ENCODE measurements at places on chromosomes 13 and 19.

GRCh38 chr13:50810998-50811397 lies 32.5 kb downstream of the DLEU7 start:
- DNase-seq: peak; percentile 48

- DNase-seq: no peak
These were observed 390.1 kb downstream of the IRS2 start for GRCh38 chr13:109396266-109396665.

DNA sequence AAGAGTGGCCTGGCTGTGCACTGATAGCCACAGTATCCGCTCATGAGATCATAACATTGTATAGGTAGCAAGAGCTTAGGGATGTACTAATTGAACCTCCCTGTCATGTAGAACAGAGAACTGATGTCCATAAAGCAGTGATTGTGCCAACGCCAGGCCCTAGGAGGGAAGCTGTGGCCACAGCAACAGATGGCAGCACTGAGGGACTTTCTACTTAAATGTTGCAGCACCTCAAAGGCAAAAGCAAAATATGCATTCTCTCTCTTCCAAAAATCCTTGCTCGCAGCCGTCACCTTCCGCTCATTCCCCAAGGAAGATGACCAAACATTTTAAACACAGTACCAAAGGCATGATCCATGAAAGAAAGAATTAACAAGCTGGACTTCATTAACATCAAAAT lies 32.3 kb downstream of the COL4A1 start:
- DNase-seq: no peak

DNA sequence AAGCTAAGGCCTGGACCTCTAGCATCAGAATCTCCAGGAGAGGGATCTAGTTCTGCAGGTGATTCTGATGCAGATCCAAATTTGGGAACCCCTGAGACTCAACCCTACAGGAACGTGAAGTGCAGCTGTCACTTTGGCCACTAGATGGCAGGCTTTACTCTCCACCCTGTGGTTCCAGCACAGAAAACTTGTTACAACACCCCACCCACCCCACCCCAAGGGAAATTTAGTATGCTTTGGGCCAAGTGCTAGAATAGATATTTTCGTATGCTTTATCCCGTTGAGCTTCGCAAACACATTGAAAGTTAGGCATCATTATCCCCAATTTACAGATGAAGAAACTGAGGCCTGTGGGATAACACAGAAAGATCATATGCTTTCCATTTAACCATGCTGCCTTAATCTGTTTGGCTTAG lies 232.0 kb downstream of the B3GLCT start:
- peak; percentile 39 for DNase-seq

DNA sequence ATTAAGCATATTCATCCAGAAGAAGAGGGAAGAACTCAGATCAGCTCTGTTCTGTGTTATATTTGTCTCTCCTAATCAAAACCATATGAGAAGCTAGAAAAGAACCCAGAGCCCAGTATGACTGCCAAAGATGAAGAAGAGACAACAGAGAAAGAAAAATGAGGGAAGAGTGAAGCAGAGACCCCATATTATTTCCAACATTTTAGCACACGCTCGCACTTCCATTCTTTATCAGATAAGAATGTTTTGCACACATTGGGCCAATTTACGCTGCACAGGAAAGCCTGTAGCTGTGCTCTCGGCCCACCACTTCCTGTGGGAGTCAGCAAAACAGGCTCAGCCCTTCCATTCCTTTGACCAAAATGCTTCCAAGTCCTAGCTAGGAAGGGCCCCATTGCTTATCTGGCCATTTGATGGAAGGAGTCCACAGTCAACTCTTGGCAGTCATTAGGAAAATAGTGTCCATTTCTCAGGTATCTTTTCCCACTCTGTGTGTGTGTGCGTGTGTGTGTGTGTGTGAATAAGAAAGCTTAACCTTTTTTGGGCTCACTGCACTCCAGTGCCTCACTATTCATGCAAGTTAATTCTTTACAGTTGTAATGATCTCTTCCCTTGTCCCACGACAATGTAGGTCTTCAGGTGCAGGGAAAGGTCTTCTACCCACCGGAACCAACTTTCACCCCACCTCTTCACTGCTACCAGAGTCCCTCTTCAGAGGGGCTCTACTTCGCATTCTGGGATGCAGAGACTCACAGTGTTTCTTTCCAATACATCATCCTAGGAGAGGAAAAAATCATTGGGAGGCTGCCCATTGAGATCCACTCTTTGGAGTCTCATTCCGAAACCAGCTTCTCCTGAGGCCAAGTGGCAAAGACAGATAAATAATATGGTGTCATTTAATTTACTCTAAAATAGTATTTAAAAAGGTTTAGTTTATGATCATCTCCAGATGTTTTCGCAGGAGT lies 237.5 kb downstream of the COG6 start:
- DNase-seq: no peak

DNA sequence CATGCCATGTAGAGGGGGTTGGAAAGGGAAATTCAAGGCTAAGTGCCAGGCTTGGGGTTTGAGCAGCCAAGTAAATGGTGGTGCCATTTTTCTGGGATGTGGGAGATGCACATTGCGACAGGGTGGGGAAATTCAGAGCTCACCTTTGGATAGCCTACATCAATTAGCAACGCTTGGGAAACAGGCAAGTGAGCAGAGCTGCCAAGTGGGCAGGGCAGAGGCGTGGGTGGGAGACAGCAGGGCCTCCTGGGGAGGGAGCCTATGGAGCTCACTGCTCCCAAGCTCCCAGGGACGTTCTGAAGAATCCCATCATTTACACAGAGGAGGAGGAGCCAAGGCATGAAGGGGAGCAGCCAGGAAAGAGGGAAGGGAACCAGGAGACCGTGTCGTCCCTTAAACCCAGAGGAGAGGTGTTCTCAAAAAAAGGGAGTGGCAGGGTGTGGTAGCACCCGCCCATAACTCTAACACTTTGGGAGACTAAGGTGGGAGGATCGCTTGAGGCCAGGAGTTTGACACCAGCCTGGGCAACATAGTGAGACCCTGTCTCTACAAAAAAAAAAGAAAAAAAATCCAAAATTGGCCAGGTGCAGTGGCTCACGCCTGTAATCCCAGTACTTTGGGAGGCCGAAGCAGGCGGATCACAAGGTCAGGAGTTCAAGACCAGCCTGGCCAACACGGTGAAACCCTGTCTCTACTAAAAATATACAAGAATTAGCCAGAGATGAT lies 11.5 kb upstream of the CCNE1 start:
- no peak for DNase-seq

GRCh38 chr13:82647540-82647939 lies 1234.7 kb downstream of the SLITRK1 start:
- no peak for DNase-seq

GRCh38 chr19:34507414-34508067 lies 26.0 kb downstream of the WTIP start:
- DNase-seq: no peak

DNA sequence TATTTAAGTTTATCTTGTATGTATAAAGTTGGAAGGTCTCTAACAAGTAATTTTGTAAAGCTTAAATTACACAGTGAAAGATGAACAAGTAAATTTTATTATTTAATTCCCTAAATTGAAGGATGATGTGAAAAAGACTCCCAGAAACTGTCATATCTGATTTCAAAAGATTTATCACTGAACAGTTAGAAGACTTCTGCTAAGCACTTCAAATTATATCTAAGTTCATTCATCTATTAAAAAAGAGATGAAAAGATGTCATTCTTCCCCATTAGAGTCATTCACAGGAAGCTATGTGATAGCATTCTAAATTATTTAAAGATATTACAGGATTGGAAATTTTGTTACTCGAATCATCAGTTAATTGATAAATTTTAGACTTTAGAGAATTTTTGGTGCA lies 359.4 kb downstream of the ITGBL1 start:
- no peak for DNase-seq

DNA sequence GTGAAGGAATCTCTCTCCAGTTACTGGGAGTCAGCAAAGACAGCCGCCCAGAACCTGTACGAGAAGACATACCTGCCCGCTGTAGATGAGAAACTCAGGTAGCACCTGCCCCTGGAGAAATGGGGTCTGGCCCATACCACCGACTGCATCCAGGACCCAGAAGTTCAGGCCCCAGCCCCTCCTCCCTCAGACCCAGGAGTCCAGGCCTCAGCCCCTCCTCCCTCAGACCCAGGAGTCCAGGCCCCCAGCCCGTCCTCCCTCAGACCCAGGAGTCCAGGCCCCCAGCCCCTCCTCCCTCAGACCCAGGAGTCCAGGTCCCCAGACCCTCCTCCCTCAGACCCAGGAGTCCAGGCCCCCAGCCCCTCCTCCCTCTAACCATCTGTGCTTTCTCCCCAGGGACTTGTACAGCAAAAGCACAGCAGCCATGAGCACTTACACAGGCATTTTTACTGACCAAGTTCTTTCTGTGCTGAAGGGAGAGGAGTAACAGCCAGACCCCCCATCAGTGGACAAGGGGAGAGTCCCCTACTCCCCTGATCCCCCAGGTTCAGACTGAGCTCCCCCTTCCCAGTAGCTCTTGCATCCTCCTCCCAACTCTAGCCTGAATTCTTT lies 3.0 kb downstream of the APOC2 start:
- DNase-seq: no peak

DNA sequence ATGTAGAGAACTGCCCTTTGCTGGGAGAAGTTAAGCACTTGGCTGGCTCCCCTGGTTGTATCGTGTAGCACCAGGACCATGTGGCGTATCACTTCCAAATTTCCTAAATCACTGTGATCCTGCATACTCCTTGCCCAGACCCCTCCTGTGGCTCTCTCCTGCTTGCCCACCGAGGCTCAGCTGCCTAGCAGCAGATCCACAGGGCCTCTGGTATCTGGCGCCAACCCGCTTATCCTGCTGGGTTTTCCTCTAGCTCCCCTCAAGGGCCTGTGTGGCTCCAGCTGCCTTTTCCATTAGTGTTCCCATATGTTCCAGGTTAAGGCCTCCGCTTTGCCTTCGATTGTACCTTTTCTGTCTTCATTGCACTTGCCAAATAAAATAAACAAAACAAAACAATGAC lies 16.5 kb downstream of the LRCH1 start:
- no peak for DNase-seq

DNA sequence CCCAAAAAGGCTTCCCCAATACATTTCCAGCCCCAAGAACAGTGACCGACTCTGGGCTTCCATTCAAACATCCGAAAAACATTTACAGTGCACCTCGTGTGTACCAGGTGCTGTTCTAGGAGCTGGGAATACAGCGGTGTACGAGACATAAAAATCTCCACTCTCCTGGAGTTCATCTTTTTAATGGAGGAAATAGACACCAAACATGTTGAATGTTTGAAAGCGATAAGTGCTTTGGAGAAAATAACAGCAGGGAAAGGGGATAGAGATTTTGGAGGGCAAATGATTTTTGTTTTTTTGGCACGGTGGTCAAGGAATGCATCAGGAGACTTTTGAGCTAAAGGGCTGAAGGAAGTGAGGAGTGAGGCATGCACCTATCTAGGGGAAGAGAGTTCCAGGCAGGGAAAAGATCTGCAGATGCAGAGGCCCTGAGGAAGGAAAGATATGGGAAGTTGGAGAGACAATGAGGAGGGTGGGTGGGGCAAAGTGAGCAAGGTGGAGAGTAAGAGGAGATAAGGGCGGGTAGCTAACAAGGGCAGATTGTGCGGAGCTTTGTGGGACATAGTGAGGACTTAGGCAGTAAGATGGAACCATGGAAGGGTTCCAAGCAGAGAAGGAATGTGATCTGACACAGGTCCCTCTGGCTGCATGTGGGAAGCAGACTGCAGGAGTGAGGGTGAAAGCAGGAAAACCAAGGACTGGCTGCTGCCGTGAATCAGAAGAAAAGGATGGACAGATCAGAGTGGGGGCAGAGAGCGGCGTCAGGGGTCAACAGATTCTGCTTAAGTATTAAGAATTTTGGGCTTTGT lies 703 bp upstream of the FBL start:
- DNase-seq: no peak

GRCh38 chr13:91154558-91155353 lies 192.7 kb upstream of the MIR17HG start:
- DNase-seq: no peak

DNA sequence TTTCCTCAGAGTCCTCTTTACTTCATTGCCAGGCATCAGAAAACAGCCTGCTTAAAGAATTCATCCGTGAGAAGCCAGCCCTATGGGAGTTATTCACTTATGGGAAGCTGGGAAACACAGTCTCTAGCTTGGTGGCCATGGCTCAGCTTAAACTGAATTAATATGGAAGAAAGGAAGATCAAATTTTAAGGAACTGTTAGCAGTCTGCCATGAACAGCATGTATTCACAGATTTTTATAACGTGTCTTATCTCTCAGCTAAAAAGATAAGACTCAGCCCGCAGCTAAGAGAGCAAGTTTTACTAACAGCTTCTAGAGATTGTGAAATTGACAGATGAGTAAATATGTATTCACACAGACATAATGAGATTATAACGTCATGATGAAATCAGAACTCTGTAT lies 253.7 kb upstream of the RXFP2 start:
- no peak for DNase-seq

- no peak for DNase-seq
These were observed 14.9 kb downstream of the SPART start for GRCh38 chr13:36331280-36331679.

- no peak for DNase-seq
These were observed 3.5 kb downstream of the IER2 start for GRCh38 chr19:13153569-13154240.

DNA sequence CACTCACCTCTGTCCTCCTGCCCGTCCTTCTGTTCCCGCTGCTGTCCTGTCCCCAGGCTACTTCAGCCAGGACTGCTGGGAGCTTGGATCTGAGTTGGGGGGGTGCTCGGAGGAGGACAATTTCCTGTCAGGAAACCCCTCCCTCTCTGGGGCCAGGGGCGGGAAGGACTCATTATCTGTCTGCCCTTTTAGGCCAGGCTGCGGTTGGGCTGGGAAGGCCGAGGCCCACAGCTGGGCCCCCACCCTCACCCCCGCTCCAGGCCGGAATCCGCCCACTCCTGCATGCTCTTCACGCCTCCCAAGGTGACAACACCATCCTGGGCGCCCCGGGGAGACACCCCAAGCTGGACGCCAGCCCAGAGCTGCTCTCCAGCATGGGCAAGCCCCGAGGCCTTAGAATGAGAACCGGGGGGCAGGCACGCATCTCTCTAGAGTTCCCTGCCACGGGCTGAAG lies at the start of gene EXOC3L2:
Gene EXOC3L2 (minus strand): TSS at position 74 of the 454 bp plus-strand sequence. CDS start 6,362 bp downstream, outside the sequence.
- no peak for DNase-seq

DNA sequence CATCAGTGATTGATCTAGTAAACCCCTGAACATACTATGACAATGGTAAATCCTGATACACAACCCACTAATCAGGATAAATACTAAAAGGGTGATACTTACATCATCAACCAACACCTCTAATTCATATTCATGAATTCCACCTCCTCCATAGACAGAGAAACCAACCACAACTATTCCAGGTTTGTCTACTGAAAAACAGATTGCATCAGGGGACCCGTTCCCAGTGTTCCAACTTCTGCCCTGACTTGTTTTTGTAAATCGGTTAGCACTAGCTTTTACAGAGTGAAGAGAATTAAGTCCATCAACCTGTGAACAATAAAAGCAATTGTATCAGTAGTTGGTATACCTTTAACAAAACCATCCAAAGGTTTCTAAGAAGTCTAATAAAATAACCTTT lies 149.2 kb downstream of the MYCBP2 start:
- DNase-seq: no peak

GRCh38 chr19:50906217-50906616 lies 5.0 kb downstream of the KLK4 start:
- DNase-seq: no peak
